ENCODE measurements at places on chromosomes 4 and X.

DNA sequence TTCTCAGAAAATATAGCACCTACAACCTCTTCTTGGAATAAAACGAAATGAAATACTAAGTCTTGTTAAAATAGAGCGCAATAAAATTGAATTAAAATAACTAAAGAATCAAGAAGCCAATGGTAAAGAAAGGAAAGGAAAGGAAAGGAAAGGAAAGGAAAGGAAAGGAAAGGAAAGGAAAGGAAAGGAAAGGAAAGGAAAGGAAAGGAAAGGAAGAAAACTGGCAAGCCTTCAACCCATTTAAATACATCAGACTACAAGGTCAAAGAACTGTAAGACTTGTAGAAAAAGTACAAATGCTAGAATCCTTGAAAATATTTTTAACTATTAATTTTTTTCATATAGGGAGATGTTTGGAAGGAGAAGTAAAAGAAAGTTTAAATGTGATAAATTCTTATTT lies 372.1 kb downstream of the IQCM start:
- no peak for DNase-seq

- DNase-seq: no peak
These were observed 233.9 kb downstream of the CHIC2 start for GRCh38 chr4:53830511-53830910.

DNA sequence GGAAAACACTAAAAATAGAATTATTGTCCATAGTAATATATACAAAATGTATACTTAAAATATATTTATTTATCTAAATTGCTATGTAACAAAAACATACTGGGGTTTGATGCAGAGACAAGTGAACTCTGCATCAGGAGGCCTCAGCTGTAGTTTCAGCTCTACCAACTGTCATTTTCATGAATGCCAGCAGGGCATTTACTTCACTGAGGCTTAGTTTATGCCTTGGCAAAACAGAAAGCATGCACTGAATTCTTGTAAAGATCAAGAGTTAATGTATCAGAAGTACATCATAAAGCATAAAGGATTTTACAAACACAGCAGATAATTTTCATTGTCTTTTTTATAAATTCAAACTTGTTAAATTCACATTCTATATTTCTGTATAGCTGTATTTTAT lies 577.0 kb downstream of the C4orf33 start:
- DNase-seq: no peak

- DNase-seq: peak; percentile 22
These were observed 53.0 kb downstream of the CHST7 start for GRCh38 chrX:46626566-46626965.

DNA sequence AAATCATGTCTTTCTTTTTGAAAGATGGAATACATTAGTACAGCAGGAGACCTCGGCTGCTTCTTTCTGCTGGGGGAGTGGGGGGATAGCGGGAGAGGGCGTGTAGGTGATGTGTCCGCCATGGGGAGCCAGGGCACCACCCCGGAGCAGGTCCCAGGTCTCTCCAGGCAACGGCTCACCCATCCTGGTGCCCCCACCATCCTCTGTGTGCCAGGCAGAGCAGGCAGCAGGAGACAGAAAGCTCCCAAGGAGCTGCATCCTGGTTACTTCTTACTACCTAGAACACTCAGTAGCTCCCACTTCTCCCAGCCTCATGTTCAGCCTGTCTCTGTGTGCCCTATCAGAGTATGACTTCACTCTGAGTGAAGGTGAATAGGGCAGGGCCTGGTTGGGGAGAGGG lies 23.6 kb downstream of the TNIP2 start:
- DNase-seq: no peak

DNA sequence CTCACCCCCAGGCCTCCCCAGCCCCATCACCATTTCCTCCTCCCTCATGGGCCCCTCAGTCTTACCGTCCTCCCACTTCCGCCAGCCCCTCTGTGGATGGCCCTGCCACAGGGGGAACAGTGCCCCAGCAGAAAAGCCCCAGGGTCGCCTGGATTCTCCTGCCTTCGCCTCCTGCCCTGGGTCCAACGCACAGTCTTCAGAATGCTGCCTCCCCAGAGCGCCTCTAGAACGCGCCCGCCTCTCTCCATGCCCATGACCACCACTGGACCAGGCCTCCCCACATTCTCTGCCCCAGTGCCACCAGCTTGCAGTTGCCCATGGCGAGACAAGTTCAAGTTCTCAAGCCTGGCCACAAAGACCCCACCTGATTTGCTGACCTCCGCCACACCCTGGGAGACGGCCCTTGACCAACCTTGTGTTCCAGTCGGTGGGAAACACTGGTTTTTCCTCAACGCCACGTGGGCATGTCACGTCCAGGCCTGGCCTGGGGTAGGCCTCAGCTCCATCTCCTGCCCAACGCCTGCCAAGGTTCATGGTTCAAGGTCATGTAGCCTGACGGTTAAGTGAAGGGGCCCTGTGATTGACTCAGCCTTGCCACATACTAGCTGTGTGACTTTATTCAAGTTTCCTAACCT lies 634 bp upstream of the PLXNB3 start:
- no peak for DNase-seq

DNA sequence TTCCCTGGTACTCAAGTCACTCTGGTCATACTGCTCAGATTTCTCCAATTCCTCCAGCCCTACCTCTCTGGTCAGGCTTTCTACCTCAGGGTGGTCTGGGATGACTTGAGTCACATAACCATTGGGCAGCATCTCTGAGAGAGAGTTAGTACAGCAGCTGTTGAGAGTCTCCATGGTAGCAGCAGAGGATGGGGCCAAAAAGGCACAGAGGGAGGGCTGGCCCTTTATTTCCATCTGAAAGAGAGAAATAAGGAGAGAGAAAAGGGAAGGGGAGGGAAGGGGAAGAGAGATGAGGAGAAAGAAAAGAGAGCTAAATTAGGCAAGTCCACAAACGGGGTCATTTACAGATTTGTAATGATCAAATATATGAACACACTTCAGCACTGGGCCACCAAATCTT lies 149.1 kb upstream of the ARHGEF9 start:
- DNase-seq: no peak

GRCh38 chr4:9927341-9928007 lies 93.8 kb downstream of the SLC2A9 start:
- no peak for DNase-seq

- no peak for DNase-seq
These were observed 189.7 kb downstream of the TSPAN5 start for GRCh38 chr4:98468709-98469108.

- no peak for DNase-seq
These were observed 147.3 kb downstream of the VEGFC start for GRCh38 chr4:176645246-176645960.

- DNase-seq: no peak
These were observed 2.2 kb downstream of the RP2 start for GRCh38 chrX:46838974-46839480.

DNA sequence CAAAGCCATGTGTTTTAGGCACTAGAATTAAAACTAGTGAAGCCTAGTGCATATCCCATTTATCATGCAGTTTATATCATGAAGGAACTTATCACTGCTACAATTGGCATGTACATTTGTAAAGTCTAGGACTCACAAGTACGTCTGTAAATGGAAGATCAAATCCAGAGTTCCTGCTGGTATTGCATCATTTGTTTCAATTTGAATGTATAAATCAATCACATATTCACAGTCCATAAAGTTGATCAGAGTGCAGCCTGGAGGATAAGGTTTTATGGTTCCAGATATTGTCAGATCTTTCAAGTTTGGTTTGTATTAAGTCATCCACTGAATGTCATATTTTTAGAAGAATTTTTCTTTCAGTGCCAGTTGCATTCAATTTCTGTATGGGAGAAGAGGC lies 32.6 kb upstream of the PDE5A start:
- DNase-seq: no peak

- peak; percentile 87 for DNase-seq
These were observed at the start of gene AIFM1 for GRCh38 chrX:130165703-130166502. Gene AIFM1 (minus strand): TSS chrX:130165841. CDS start chrX:130165656, 185 bp downstream.

- DNase-seq: no peak
These were observed 8.7 kb upstream of the ITGB1BP2 start for GRCh38 chrX:71292669-71293365.

GRCh38 chr4:95761871-95762270 lies 78.0 kb upstream of the PDHA2 start:
- no peak for DNase-seq

DNA sequence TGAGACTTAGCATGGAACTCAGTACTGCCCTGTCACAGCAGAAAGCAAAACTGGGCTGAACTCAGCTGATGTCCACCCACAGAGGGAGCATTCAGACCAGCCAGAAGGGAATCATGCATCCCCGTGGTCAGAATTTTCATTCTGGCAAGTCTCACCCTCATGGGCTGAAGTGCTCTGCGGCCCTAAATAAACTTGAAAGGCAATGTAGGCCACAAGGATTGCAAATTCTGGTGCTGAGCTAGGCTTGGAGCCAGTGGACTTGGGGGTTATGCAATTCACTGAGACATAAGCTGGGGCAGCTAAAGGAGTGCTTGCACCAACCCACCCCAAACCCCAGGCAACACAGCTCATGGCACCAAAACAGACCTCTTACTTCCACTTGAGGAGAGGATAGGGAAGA lies 494.1 kb downstream of the GABRG1 start:
- DNase-seq: no peak

GRCh38 chrX:110578270-110578669 lies 217.3 kb downstream of the CHRDL1 start:
- DNase-seq: no peak

GRCh38 chrX:154056770-154057241 lies 37.1 kb upstream of the IRAK1 start:
- no peak for DNase-seq

DNA sequence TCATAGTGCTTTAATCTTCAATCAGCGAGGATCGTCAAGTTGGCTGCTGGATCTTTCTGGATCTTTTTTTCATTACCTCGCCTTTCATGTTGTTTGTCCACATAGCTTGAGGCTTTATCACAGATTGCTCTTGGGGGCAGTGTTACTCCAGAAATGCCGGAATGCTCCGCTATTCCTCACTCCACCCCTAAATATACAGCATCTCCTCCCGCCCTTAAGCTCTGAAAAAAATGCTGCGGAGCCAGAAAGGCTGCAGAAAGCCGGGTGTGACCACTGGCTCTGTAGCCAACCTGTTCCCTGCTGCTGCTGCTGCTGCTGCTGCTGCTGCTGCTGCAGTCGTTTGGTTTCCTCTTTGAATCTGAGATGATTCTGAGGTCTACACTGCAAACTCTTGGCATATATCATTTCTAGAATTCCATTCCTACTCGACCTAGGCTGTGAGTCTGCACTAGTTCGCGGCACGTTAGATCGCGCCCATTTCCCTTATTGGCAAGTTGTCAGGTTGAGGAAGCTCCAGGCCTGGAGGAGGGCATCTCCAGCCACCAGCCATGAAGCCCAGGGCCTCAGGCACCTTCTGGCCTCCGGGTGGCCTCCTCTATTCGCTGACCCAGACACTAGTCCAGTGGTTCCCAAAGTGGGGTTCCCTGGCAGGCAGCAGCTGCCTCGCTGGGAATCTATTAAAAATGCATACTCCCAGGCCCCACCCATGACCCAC lies 34.2 kb downstream of the WDR13 start:
- peak; percentile 35 for DNase-seq

DNA sequence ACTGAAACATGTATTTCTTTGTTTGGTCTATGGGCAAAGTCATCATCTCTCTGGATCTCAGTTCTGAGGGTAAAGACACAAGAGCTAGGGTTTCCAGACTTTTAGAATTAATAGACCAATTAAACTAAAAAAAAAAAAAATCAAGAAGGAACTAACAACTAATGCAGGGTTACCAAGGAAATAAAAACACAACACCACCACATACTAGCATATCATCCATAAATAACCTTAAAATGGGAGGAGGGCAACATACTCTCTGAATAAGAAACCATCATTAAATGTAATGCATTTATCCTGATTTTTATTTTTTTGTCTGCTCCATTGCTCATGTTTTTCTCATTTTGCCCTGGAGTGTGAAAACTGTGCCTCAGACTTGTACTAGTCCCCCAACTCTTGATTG lies 33.5 kb upstream of the KLF3 start:
- no peak for DNase-seq

- DNase-seq: no peak
These were observed 16.1 kb downstream of the AFP start for GRCh38 chr4:73451981-73452747.

- DNase-seq: no peak
These were observed 1606.2 kb upstream of the PCDH7 start for GRCh38 chr4:29113960-29114359.

- DNase-seq: no peak
These were observed 163.8 kb downstream of the BANK1 start for GRCh38 chr4:101954351-101954750.

DNA sequence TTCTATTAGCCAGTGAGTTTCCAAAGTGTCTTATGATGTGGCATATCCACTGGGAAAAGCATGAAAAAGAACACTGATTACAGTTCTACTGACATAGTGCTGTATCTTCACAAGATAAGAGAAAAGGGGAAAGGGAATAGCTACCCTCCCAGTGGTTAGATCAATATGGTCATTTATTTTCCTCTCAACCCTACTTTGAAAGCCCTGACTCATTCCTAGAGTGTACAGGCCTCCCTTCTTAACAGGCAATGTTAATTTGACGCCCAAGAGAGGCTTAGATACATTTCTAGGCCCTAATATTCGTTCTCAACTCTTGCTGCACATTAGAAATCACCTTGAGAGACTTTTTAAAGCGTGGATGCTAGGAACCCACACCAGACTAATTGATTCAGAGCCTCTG lies 20.4 kb upstream of the BRS3 start:
- no peak for DNase-seq

- DNase-seq: no peak
These were observed 12.1 kb upstream of the FAM47A start for GRCh38 chrX:34144246-34144645.

- DNase-seq: peak; percentile 25
These were observed 6.8 kb upstream of the CLCN5 start for GRCh38 chrX:49915361-49916222.

DNA sequence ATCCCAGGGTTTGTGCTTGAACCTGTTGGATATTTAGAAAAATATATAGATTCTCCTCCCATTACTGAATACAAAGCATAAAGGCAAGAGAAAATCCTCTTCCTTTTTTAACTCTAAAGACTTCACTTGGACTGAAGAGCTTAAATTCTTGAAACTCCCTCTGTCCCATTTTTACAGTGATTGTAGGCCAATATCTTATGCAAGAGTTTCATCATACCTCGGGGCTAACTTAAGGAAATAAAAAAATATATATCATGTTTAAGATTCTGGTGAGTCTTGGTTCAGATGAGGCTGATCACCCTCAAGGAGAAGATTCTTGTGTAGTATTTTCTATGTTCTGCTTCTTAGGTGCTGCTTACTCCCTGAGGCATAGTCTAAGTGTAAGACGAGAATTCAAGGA lies 1449.6 kb downstream of the C4orf33 start:
- no peak for DNase-seq

DNA sequence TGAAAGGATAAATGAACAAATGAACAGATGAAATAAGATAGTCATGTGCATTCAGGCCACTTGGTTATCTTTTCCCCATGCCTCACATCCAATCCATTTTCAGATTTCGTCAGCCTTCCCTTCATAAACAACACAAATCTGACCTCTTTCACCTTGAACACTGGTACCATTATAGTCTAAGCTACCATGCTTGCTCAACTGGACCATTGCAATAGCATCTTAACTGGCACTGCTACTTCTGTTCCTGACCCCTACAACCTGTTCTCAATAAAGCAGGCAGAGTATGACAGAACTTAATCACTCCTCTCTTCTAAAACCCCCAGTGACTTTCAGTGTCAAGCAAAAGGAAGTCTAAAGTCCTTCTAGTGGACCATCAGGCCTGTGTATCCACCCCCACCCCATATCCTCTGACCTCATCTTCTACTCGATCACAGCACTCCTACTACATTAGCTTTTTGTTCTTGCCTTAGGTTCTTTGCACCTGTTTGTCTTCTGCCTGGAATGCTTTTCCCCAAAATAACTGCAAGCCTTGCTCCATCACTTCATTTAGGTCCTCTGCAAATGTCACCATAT lies 40.7 kb downstream of the LARP7 start:
- DNase-seq: no peak

Data from stimulated activated naive CD4-positive, alpha-beta T cell treated with Interleukin-2 at 50 U/mL for 16 hours (primary cell).